ENCODE measurements at places on chromosomes 6 and 20. TPM values are rescaled to one million over a fixed set of nuclear protein-coding genes. Genes with fewer than 3 reads are reported as not detected.

The DNAH8 gene
- not detected for total RNA-seq

The PRSS35 gene
- not detected for total RNA-seq

The FAM217A gene
- not detected for total RNA-seq

The CYP39A1 gene
- total RNA-seq, result 0.06 TPM

The NRSN1 gene
- total RNA-seq, result not detected

The OPRL1 gene
- 0.67 TPM for total RNA-seq

The UBE3D gene
- total RNA-seq, result 4.4 TPM

The BCAS1 gene
- 0.53 TPM for total RNA-seq

The ELOVL4 gene
- 1.5 TPM for total RNA-seq

The XKR7 gene
- not detected for total RNA-seq

The FOXS1 gene
- total RNA-seq, result 0.94 TPM

The ZNF341 gene
- 4.4 TPM for total RNA-seq

All from A549 treated with CpdA at 1 μM for 4 hours (cell line).